ENCODE measurements at places on chromosomes 7 and 10.

- DNase-seq, result peak; percentile 90
These were observed 34.1 kb downstream of the NET1 start for GRCh38 chr10:5446390-5446926.

DNA sequence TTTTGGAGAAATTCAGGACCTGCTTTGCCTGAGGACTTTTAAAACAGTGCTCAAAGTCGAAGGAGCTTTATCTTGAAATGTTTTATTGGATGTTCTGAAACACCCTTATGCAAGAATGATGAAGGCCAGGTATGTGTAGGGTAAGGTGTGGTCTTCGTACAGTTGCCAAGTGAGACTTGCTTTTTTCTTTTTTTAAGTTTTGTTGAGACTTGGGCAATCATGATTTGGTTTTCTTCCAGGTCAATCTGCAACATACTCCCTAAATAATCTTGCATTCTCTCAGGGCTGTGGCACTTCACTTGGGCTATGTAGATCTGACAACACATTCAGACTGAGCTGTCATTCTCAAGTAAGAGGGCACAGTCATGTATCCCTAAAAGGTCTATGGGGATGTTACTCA is 75.0 kb downstream of the GATA3 start:
- DNase-seq, result no peak

DNA sequence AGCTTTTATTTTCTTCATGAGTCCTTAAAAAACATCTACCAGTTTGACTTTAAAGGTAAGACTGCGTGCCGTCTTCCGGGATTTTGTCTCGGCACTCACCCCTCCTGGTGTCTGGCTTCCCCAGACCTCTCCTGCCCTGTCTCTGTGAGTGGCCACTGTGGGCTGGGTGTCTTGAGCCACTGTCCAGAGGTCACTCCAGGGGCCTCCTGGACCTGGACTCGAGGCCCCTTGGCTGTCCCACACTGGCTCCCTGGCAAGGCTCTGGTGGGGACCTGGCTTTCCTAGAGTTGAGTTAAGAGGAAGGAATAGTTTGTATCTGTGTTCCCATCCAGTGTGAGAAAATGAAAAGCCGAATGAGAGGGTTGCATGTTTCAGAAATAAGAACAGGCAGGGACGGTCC is 95.5 kb downstream of the NKX6-2 start:
- no peak for DNase-seq

- no peak for DNase-seq
These were observed 292.0 kb upstream of the FZD8 start for GRCh38 chr10:35933940-35934641.

- peak; percentile 70 for DNase-seq
These were observed 91.9 kb upstream of the NPY start for GRCh38 chr7:24192053-24192452.

- no peak for DNase-seq
These were observed 43.2 kb upstream of the ZMIZ2 start for GRCh38 chr7:44705434-44705833.

GRCh38 chr7:122887848-122888247 is 1.6 kb upstream of the CADPS2 start:
- DNase-seq, result no peak

GRCh38 chr7:106021151-106022067 is 58.3 kb downstream of the CDHR3 start:
- peak; percentile 30 for DNase-seq

GRCh38 chr10:23630885-23631284 is 192.0 kb downstream of the OTUD1 start:
- peak; percentile 26 for DNase-seq

- DNase-seq, result no peak
These were observed 1.0 kb upstream of the CTTNBP2 start for GRCh38 chr7:117874191-117874700.

GRCh38 chr7:84248267-84248666 is 53.7 kb upstream of the SEMA3A start:
- peak; percentile 40 for DNase-seq

- no peak for DNase-seq
These were observed 17.4 kb upstream of the INMT start for GRCh38 chr7:30734497-30734896.

- DNase-seq, result peak; percentile 82
These were observed 142.2 kb upstream of the INSYN2A start for GRCh38 chr10:127338399-127339110.

DNA sequence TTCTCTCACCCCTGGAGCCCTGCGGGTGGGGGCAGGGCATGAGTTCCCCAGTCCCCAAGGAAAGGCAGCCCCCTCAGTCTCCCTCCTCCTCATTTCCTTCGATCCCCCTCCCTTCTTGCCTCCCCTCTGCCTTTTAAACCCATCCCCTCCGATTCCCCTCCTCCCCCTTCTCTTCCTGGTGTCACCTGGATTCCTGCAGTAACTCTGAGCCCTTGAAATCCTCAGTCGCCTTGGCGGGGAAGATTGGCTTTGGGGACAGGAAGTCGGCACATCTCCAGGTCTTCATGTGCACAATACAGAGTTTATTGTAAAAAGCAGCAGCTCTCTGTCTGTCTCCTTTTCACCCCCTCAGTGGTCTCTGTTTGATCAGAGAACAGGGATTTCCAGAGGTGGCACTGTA is 1.3 kb upstream of the MUC12 start:
- no peak for DNase-seq

- no peak for DNase-seq
These were observed 59.0 kb upstream of the AGR3 start for GRCh38 chr7:16940776-16941175.

- DNase-seq, result no peak
These were observed 87.3 kb upstream of the KAT6B start for GRCh38 chr10:74738985-74739567.

- DNase-seq, result no peak
These were observed 10.7 kb downstream of the GRK5 start for GRCh38 chr10:119217991-119218490.

GRCh38 chr10:65194555-65194954 is 1673.4 kb downstream of the REEP3 start:
- DNase-seq, result peak; percentile 14

- no peak for DNase-seq
These were observed 18.3 kb downstream of the CPA1 start for GRCh38 chr7:130398526-130399090.

GRCh38 chr10:110737886-110738634 is 93.9 kb downstream of the RBM20 start:
- no peak for DNase-seq

GRCh38 chr10:32461203-32461602 is 15.3 kb downstream of the CCDC7 start:
- DNase-seq, result no peak

GRCh38 chr7:29243910-29244655 is 49.5 kb downstream of the CHN2 start:
- no peak for DNase-seq

- no peak for DNase-seq
These were observed 264.5 kb downstream of the CELF2 start for GRCh38 chr10:11282156-11282555.

DNA sequence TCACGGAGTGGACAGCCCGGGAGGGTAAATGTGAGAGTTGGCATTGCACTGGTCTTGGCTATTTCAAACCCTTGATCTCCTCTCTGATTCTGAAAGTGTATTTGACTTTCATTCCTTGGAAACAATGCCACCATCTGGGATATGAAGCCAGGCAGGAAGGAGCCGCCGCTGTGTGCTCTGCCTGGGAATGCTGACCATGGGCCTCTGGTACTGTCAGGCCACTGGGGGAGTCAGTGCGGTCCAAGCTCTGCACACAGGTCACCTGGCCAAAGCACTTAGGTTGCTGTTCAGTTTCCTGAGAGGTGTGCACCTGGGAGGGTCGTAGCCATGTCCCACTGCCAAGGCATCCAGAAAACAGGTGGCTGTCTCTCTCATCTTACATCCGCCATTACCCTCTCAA is 68.5 kb upstream of the SHH start:
- DNase-seq, result no peak

- no peak for DNase-seq
These were observed 489.2 kb downstream of the PTPRN2 start for GRCh38 chr7:158098125-158099030.

GRCh38 chr7:114910787-114911186 is 11.1 kb upstream of the MDFIC start:
- no peak for DNase-seq

DNA sequence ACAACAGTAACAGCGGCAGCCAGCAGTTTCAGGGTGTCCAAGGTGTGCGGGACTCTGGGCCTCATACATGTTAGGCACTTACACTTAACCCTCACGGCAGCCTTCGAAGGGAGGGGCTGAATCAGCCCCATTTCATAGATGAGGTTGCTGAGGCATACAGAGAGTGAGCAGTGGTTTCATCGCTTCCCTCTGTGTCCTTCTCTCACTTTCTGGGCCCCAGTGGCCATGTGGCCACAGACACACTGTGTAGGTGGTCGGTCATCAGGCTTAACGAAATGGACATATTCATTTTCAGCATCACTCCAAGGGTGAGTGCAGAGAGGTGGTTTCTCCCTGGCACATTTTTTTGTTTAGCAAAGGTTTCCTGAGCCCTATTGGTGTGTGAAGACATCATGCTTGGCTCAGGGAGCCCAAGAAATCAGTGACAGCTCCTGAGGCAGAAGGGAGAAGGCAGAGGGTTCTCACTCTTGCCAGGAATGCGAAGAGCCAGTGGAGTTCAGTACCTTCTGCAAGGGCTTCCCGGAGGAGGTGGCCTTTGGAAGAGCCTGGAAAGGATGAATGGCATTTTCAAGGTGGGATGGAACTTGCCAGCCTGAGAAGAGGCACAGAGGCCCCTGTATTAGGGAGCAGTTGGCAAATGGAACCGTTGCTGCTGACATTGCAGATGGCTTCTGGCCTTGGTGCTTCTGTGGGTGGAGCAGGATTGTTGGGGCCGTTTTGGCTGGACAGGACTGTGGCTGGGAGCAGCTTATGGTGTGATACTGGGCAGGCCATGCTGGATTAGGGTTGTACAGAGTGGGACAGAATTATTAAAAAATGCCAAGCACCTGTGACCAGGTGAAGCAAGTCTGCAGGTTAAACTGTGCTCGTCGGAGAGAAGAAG is 61.7 kb upstream of the PPIF start:
- DNase-seq, result no peak

DNA sequence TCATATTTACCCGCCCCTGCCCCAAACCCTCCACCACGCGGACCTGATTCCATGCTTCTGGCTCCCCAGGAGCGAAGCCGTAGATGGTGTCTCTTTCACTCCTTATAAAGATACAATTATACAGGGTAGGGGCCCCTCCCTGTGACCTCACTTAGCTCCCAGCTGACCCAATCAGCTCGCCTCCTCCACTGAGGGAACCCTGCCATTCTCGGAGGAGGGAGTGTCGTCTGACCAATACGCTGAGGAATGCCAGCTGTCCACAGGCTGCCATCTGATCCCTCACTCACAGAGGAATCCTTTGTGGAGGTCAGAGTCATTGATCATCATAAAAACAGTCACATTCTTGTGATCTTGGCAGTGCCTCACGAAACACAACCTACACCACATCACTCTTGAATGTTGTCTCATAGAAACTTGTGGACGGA is 67.5 kb upstream of the INSIG1 start:
- DNase-seq, result peak; percentile 99

DNA sequence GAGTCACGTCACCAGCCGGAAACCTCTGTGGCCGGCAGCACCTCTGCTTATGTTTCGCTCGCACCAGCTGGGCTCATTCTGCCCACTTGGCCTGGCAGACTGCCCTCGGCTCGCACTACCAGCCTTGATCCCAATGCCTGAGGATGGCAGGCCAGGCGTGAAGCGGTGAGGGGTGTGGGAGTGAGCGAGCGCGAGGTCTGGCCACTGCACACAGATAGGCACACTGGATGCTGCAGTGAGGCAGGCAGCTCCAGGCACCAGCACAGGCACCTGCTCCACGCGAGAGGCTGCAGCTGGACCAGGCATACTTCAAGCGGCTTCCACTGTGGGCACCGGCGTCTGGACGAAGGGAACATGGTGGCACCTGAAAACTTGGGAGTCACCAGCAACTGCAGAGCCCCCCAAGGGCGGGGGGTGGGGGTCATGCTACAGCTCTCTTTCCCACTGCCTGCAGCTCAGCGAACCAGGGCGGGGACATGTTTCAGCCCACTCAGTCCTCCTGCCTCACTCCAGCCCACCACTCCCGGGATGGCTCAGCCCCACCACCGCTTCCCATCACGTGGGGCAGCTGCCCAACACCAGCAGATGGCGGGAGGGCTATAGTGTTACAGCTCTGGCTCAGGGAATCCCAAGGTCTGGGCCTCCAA is 5.4 kb upstream of the DMTF1 start:
- DNase-seq, result no peak

DNA sequence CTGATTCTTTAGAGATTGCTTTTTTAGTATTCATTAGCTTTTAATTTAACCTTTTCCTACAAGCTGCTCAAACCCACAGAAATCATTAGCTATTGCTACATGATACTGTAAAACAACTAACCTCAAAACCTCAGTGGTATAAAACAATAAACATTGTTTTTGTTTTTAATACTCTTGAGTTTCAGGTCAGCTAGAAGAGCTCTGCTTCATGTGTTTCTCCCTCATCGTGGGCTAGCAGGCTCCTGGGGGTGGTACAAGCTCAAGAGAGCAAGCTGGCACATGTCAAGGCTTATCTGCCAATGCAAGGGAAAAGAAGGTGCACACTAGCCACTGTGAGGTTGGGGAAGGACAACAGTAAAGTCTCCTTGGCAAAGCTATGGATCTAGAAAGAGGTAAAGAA is 232.9 kb upstream of the PHF14 start:
- no peak for DNase-seq

DNA sequence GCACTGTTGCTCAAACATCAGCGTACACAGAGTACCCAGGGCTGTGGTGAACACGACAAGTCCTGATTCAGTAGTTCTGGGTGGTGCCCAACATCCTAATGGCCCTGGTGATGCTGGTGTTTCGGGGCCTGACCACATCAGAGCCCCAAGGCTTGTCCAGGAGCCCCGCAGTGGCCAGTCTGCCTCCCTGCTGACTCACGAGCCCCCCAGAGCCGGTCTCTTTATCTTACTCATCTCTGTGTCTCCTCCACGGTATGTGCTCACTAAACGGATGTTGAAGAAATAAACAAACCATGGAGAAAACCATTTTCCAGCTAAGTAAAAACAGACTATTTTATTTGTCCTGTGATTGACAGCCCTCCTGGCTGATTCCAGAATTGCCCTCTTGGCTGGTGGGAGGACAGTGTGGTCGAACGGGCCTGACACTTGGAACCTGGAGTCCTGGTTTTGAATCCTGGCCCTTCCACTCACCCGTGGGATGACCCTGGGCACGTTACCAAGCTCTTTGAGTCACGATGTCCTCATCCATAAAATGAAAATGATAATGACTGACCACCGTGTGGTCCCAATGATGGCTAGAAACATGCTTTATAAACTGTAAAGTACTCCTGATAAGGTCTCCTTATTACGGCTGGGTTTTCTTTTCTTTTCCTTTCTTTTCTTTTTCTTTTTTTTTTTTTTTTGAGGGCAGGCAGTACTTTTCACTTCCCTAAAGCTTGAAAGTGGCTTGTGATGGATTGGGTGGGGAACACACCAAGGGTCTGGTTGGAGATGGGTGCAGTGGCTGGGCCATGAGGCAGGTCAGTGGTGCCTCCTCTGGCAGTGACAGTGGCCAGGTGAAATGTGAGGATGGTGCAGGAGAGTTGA is 5.7 kb downstream of the HIP1 start:
- peak; percentile 87 for DNase-seq

- no peak for DNase-seq
These were observed 283.4 kb downstream of the GFRA1 start for GRCh38 chr10:115989621-115990020.

GRCh38 chr7:102875700-102876295 is 37.0 kb upstream of the LRRC17 start:
- peak; percentile 99 for DNase-seq

GRCh38 chr10:52276986-52277385 is 37.1 kb upstream of the DKK1 start:
- DNase-seq, result peak; percentile 64

All from fibroblast of skin of abdomen (primary cell).